LoVo (cell line): ENCODE measurements at places on chromosomes 7 and 10.

- no peak for DNase-seq
These were observed 32.8 kb upstream of the CFAP46 start for GRCh38 chr10:132974886-132975830.

DNA sequence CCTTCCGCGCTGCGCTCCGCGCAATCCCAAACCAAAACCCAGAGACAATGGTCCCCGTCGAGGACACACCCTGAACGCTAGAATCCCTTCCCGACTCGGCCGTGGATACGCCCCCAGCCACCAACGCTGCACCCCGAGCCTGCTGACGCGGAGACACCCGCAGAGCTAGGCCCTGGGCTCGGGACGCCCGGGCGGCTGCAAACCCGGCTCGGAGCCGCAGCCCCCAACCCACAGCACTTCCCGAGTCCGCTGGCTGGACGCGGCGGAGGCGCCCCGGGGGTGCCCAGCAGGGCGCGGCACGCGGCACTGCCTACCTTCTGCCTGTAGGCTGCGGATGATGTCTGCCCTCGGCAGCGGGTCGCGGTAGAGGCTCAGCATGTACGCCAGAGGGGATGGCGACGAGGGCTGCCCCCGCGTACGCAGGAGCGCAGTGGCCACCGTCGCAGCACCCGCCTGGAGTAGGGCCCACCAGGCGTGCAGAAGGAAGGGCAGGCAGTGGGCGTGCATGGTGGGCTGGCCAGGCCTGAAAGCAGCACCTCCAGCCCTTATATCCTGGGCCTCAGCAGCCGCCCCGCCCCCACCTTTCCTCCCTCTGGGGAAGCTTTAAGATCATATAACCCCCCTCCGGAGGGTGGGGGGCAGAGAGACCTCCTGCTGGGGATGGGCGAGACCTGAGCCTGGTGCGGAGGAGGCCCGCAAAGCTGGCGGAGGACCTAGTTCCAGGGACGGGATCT, at the start of gene NODAL:
Gene NODAL, minus strand, starts transcription at position 521 of the 734 bp plus-strand sequence. Its CDS starts 14 bp downstream, at position 507.
- no peak for DNase-seq

- DNase-seq: no peak
These were observed 1226.3 kb upstream of the AUTS2 start for GRCh38 chr7:68371985-68372384.

DNA sequence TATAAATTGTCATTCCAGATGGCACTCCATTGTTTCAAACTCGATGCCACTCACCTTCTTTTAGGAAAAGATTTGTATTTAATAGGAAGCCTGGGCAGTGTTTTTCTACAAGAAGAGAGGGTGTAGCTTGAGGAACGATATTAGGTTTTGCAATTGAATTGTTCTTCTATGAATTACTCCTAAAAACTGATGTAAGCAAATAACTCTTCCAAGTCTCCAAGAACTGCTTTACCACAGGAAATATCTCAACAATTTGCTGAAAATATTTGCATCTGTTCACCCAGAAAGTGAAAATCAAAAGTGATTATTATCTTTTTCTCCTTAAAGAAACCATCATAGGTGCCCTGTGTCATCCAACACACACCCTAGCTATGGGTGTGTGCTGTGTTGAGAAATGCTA, 261.3 kb upstream of the MEOX2 start:
- no peak for DNase-seq

DNA sequence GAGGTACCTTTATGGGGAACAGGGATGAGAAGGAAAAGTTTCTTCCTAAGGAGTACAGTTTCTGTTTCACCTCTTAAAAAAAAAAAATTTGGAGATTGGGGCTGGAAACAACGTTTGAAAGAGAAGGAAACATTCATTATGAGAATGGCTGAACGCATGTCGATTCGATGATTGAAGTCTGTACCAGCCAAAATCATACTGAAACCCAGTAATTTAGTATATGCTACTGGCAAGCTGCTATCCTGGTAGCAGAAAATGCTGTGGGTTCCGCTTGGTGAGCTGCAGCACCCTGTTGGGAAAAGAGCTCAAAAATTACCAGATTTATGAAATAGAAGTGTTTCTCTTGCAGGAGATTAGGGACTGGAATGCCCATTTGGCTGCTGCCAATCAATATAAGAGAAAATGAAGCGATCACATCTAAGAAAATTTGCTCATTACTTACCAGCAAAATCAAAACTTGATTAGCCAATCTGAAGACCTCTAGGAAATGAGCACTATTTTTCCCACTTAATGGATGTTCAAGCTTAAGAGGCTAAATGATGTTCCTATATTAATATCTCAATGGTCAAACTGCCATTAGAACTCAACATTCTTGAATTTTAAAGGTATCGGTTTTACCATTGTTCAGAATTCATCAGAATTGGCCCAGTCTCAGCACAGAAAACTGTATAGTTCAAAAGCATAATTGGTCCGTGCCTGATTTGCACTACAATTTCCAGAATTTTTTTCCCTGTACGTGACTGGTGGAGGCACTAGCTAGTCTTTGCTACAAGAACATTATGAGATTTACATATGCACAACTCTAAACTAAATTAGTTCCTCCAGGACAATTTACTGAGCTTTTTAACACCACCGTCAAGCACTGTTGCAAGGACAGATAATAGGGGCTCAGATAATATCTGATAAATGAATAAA, 1.2 kb upstream of the ITGB1 start:
- no peak for DNase-seq

GRCh38 chr10:102311025-102311420, 65.7 kb downstream of the GBF1 start:
- no peak for DNase-seq

GRCh38 chr7:55129541-55130394, 111.0 kb downstream of the EGFR start:
- peak; percentile 61 for DNase-seq

- DNase-seq: no peak
These were observed 48.1 kb downstream of the PDLIM1 start for GRCh38 chr10:95242581-95243317.

- no peak for DNase-seq
These were observed 151.6 kb upstream of the CACNA2D1 start for GRCh38 chr7:82595176-82595575.

DNA sequence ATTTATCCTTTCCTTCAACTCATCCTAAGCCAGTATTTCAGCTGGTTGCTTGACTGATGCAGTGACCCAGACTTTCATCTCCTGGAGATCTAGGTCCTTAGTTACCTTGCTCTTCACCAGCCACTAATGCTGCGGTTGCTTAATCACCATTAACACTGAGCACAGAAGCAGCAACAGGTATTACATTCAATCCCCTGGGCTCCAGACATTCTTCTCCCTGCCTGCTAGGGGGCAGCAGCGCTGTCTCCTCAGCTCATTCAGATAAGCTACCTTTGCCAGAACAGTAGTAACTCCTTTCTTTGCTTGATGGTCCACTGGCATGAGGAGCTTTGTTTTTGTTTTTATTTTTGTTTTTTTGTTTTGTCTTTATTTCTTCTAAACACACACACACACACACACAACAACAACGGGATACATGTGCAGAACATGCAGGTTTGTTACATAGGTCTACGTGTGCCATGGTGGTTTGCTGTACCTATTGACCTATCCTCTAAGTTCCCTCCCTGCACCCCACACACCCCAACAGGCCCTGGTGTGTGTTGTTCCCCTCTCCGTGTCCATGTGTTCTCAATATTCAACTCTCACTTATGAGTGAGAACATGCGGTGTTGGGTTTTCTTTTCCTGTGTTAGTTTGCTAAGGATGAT, 1043.2 kb upstream of the C7orf33 start:
- peak; percentile 25 for DNase-seq

DNA sequence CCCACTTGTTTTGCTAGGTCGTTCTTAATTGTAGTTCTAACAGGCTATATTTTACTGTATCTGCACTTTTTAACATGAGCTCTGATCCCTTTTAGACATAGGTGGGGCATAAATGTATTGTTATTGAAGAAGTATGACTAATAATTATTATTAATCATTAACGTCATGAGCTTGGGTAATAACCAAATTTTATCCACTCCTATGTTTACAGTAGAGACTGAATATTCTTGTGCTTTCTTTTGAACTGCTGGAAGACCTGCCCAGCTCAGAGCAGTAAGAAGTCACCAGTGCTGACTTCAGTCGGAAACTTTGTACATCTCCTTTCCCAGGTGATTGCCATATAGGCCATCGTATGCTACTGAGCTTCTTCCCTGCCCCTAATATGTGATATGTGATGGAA, 18.7 kb downstream of the PKD2L1 start:
- DNase-seq: no peak

- peak; percentile 72 for DNase-seq
These were observed at the start of gene GPER1 for GRCh38 chr7:1087952-1088920. GPER1 (plus strand) TSS chr7:1088113; CDS start chr7:1091729, 3,616 bp downstream.

DNA sequence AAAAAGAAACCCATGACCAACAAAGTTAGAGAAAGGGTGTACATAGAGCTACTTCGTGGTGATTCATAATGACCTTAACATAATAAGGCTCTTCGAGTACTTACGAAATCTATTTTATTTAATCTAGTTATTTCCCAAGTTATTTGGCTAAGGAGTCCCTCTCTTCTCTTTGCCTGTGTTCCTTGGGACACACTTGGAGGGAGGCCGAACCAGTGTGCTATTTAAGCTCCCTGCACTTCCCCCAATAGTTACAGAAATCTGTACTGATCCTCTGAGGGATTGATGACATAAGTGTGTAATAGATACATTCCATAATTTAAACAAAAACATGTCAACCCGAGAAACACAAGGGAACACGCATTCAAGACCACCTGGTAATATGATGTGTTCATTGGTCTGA, 351.1 kb downstream of the GATA3 start:
- no peak for DNase-seq
